ENCODE measurements at places on chromosomes 1 and 21.

- DNase-seq, result no peak
Observed at GRCh38 chr1:92831368-92831761, 475 bp upstream of the RPL5 start.

DNA sequence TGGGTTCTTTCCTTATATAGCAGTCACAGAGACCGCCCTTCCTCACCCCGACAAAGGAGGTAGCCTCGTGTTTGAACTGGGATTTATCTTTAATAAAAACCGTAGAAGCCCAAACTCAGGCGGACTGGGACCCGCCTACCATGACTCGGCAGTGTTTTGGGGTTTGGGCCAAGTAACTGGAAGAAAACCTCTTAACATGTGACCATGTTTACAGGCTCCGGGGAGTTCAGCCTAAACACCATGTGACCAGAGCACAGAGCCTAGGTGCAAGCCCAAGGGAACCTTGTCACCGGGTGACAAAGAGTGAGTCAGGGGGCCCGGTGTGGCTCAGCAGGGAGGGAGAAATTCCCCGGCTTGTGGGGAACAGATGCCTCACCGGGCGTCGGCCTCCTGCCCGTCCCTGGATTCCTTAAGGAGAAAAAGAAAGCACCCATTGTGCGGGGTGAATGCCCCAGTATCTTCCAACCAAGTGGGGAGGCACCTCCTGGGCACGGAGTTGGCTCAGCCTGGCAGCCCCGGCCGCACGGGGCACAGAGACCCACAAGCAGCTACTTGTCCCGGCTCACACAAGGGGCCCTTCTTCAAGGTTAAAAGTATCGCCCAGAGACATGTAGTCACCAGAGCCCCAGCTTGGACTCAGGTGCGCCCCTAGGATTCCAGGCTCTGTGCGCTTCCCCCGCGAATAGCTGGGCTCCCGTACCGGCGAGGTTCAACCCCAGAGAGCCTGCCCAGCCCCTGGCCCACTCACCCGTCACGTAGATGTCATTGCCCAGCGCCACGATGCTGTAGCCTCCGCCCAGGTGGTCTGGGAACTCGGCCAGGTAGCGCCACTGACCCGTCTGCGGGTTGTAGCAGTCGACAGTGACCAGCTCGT is 1.4 kb downstream of the KLHL21 start:
- DNase-seq, result peak; percentile 94

GRCh38 chr1:230548997-230549396 is 93.3 kb upstream of the COG2 start:
- DNase-seq, result no peak

DNA sequence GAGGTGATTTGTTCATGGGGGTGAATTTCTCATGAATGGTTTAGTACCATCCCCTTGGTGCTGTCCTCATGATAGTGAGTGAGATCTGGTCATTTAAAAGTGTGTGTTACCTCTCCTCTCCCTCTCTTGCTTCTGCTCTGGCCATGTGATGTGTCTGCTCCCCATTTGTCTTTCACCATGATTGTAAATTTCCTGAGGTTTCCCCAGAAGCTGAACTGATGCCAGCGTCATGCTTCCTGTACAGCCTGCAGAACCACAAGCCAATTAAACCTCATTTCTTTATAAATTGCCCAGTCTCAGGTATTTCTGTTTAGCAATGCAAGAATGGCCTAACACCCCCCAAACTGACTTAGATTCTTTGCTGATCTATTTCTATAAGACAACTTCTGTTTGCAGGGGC is 249.4 kb upstream of the B3GALT2 start:
- no peak for DNase-seq
